Hematopoietic multipotent progenitor cell treated with erythropoietin and hydrocortisone succinate and interleukin-3 and kit ligand, for 8 days (in vitro differentiated cells): ENCODE measurements at places on chromosomes 16 and 17.

- DNase-seq = no peak
Observed at GRCh38 chr16:49462989-49463371, 89.4 kb downstream of the C16orf78 start.

DNA sequence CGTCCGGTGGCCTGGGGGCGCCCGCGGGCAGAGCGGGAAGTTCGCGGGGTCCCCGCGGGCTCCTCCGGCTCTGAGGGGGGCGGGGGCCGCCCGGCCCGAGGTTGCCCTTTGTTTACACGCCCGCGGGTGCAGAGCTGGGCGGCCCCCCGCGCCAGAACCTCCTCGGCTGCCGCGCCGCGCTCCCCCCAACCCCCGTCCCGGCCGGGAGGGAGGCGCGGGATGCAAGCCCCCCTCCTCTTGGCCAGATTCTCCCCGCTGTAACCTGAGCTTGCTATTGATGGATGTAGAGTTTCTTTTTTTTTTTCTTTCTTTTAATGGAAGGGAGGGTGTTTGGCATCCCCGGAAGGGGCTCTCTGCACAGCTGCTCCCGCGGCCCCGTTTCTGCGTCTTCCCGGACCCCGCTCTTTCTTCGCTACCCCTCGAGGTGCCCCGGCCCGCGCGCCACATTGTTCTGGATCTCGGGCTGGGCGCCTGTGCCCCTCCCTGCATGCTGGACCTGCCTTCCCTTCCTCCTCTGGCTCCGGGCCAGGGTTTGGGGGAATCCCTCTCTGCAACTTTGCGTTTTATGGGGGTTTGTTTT is 646 bp downstream of the CBX2 start:
- DNase-seq = peak; percentile 58

- DNase-seq = no peak
Observed at GRCh38 chr17:43030137-43030767, 5.2 kb downstream of the RND2 start.

- DNase-seq = no peak
Observed at GRCh38 chr17:72735048-72735447, 357.4 kb downstream of the SLC39A11 start.

DNA sequence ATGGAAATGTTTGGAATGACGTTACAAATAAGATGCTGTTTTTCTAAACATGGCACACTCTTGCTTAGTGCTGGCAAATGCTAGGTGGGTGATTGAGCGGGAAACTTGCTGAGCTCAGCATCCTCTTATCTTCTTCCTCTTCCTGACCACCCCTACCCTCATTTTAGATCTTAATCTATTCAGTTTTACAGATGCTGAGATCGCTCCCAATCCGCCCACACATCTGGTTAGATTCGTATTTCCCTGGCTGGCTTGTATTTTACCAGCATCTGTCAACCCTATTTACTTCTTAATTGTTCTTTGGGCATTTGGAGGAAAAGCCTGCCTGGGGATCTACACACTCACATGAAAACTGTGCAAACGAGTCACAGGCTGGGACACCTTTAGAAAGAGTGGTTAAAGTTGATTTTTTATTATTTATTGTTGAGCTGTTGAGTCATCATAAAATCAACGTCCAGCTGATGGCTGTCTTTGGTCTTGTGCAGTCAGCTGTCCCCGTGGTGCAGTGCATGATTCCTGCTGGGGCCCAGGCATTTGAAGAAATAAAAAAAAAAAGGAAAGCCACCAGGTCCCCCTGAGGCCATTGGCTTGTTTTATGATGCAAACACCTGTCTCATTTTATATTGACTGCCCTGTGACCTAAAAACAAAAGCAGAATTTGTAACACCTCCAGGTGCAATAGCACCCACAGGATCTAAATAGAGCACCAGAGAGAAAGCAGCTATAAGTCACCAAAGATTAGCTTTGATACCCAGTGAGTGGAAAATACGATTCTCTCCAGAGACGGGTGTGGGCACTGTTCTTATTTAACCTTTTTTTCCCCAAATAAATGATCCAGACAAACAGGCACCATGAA is 258.6 kb downstream of the HS3ST3B1 start:
- DNase-seq = no peak

DNA sequence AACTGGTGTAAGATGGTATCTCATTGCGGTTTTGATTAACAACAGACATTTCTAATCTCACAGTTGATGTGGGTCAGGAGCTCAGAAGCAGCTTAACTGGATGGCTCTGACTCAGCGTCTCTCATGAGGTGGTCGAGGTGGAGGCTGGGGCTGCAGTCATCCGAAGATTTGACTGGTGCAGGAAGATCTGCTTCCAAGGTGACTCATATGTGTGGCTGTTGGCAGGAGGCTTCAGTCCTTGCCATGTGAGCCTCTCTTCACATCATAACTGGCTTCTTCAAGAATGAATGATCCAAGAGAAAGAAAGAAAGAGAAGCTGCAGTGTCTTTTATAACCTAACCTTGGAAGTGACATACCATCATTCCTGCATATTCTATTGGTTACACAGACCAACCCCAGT is 376.1 kb downstream of the SEC14L1 start:
- DNase-seq = peak; percentile 9

- DNase-seq = peak; percentile 61
Observed at GRCh38 chr17:67779098-67779672, 46.1 kb upstream of the BPTF start.

- DNase-seq = no peak
Observed at GRCh38 chr17:39118674-39119419, 32.6 kb downstream of the PLXDC1 start.

- DNase-seq = no peak
Observed at GRCh38 chr16:7534749-7535148, 202.1 kb downstream of the RBFOX1 start.

DNA sequence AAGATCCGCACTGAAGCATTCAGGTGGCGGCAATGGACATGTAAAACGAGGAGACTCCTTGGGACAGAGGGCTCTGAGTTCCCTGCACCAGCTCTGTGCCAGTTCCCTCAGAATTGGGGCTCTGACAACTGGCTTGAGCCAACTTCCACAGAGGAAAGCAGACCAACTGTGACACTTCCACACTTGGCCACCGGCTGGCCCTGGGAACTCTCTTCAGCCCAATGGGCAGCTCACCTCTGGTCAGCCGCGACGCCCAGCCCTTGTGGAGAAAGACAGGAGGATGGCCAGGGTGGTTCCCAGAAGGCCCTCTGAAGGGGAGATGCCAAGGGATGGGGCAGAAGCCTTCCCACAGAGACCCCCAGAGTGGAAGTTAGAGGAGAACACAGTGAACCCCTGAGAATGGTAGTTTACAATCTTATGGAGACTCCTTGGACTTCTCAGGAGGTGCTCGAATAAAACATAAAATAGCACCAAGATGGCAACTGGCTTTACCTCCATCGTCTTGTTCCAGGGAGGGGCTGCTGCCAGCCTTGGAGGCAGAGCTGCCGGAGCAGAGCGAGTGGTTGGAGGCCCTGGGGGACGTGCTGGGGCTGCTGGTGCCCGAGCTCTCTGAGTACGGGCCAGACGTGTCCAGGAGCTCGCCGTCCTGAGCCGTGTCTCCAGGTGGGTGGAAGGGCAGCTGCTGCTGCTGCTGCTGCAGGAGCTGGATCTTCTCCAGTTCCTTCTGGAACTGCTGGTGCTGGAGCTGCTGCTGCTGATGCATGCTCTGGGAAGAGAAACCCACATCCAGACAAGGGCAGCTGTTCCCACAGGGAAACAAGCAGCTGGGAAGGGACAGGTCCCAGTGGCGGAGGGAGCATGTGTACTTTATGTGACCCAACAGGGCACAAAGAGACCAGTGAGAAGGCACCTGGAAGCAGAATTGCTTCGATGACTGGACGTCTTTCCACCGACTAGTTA is 35.0 kb upstream of the ICAM2 start:
- no peak for DNase-seq
